HL-60 (cell line): ENCODE measurements at places on chromosomes 3 and 15.

DNA sequence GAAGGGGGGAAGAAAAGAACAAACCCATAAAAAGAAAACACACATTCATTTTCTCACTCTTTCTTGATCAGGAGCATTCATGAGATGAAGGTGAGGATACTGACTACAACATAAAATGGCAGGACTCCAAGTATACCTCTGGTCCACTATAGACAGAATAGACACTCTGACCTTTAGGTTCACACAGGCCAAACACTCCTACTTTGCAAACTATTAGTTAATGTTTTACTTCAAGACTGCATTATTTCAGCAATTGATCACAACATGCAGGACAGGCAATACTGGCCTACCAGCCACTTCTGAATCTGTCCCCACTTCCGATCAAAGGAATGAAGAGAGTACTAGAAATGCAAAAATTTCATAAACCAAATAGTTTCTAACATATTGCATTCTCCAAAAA is 47.0 kb downstream of the LRRFIP2 start:
- DNase-seq = no peak

- DNase-seq = no peak
Observed at GRCh38 chr15:89359471-89360293, 25.1 kb upstream of the POLG start.

- DNase-seq = no peak
Observed at GRCh38 chr15:69096196-69096595, 64.2 kb upstream of the GLCE start.

DNA sequence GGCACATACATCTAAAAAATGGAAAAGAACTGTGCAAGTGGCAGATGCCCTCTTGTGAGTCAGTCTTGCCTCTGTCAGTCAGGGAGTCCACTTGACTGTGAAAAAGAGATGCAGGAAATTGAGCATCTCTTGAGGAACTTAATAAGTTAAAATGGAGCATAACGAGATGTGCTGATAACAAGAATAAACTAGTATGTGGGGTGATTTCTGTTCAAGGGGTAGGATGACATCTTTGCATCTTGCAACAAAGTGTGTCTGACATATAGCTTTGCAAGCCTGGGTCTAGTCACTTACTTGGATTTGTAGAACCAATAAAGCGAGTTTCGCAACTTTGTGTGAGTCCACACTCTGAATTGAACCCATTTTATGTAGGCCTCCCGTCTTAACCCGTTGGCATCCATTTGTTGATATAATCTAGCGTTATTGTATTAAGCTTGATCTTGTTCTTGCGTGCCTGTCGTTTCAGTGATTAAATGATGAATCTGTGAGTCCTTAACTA is 2.2 kb downstream of the USP3 start:
- DNase-seq = no peak

GRCh38 chr3:129812589-129812988 is 80.9 kb downstream of the TMCC1 start:
- no peak for DNase-seq
